ENCODE measurements at places on chromosomes 7 and 10.

GRCh38 chr7:31517513-31517912 is 3.6 kb downstream of the ITPRID1 start:
- DNase-seq, result no peak

GRCh38 chr10:77989081-77989724 is 40.1 kb downstream of the POLR3A start:
- no peak for DNase-seq

- no peak for DNase-seq
These were observed 258.5 kb downstream of the DNAJB6 start for GRCh38 chr7:157595086-157595855.

DNA sequence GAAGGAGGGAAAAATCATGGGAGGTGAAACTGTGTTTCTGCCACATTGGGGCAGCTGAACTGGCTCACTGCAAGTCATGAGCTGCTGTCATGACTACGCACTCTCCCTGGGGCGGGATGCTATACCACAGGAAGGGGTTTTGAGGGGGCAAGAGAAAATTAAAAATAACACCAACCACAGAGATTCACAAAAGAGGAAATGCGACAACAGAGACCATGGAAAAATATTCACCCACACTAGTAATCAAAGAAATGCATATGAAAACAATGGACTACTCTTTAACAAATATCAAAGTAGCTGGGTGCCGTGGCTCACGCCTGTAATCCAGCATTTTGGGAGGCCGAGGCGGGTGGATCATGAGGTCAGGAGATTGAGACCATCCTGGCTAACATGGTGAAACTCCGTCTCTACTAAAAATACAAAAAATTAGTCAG is 65.2 kb upstream of the TM9SF3 start:
- DNase-seq, result no peak

DNA sequence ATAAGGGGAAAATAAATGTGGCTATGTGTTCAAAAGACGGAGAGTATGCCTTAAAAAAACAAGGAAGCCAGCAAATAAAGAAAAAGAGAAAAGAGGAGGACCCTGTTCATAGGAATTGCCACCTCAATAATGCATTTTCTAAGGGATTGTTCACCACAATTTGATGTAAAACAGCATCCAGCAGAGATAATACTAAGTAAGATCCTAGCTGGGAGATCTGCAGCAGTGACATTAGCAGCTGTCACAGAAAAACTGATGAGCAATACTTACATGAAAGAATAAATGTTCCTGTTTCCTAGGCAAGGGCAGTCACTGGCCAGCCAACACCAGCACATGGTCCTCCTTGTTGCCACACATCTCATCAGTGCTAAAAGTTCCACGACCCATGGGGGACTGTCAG is 391.5 kb downstream of the SORCS1 start:
- DNase-seq, result no peak

GRCh38 chr10:17061418-17061817 is 68.2 kb downstream of the CUBN start:
- no peak for DNase-seq
